ENCODE measurements at places on chromosomes 2 and 18.

DNA sequence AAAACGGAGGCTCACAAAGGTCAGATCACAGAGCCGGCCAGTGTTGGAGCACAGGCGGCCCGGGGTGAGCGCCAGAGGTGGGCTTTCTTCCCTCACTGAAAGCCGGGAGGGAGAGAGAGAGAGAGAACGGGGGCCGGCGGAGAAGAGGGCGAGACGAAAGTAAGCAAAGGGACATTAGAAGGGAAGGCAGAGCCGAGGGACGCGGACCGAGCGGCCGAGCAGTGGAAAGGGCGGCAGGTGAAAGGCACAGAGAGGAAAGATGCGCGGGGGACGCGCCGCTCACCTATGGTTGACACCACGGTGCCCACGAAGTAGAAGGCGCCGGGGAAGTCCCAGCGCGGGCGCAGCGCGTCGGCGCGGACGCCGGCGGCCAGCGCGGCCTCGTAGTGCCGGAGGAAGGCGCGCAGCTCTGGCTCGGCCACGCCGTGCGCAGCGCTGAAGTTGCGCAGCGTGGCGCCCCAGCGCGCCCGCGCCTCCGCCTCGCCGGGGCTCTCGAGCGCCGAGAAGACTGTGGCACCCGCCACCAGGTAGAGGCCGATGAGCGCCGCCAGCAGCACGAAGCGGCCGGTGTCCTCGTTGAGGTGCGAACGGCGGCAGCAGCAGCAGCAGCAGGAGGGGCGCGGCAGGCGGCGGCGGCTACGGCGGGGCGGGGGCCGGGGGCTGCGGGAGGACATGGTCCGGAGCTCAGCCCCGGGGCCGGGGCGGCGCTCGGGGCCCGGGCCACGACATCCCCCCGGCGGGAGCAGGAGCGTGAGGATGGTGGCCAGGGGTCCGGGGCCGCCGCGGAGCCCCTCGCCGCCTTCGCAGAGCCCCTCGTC lies 166.9 kb downstream of the MSH2 start:
- DNase-seq = peak; percentile 9

DNA sequence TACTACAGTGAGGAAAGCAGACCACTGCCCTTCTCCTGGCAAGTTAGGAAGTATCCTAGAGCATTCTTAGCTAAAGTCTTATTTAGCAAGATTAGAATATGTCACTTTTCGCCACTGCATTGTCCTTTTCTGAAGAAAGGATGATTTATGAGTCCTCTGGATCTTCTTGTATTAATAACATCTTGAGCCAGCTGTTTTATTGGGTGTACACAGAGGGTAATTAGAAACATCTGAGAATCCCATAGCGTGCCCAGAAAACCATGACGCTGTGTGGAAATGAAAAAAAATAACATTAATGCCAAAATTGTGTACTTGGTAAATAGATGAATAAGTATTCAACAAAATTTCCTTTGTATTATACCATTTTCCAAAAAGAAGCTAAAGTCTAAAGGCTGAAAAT lies 198.7 kb downstream of the LTBP1 start:
- DNase-seq = peak; percentile 53

GRCh38 chr2:128995086-128995485 lies 676.4 kb upstream of the HS6ST1 start:
- DNase-seq = no peak

DNA sequence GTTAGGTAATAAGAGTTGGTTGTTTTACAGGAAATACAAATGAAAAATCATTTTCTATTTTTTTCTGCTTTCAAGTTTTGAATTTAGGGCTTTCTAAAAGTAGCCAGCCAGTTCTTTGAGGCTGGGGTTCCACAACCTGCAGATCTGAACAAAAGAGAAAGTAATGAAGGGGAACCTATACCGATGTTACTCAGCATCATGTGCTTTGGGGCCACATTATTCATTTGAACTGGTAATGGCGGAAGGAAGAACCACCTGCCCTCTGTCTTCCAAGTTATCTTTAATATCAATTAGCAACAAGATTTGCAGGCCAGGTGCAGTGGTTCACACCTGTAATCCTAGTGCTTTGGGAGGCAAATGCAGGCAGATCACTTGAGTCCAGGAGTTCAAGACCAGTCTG lies 12.9 kb upstream of the MRO start:
- DNase-seq = no peak

GRCh38 chr2:64661741-64662169 lies 8.0 kb upstream of the SERTAD2 start:
- DNase-seq = no peak

DNA sequence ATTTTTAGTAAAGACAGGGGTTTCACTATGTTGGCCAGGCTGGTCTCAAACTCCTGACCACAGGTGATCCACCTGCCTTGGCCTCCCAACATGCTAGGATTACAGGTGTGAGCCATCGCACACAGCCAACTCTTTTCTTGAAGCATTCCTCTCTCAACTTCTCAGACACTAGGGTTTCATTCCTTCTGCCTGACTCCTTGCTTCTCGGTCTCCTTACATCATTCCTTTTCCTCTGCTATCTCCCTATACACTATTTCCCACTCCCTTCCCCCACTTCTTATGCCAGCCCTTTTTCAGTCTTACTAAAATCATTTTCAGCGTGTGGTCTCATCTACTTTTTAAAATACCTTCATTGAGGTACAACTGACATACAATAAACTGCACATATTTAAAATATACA lies 6.1 kb downstream of the SOS1 start:
- no peak for DNase-seq

GRCh38 chr2:121342751-121343150 lies 57.7 kb upstream of the TFCP2L1 start:
- DNase-seq = no peak

GRCh38 chr2:170843656-170844055 lies 27.0 kb downstream of the GAD1 start:
- peak; percentile 56 for DNase-seq

DNA sequence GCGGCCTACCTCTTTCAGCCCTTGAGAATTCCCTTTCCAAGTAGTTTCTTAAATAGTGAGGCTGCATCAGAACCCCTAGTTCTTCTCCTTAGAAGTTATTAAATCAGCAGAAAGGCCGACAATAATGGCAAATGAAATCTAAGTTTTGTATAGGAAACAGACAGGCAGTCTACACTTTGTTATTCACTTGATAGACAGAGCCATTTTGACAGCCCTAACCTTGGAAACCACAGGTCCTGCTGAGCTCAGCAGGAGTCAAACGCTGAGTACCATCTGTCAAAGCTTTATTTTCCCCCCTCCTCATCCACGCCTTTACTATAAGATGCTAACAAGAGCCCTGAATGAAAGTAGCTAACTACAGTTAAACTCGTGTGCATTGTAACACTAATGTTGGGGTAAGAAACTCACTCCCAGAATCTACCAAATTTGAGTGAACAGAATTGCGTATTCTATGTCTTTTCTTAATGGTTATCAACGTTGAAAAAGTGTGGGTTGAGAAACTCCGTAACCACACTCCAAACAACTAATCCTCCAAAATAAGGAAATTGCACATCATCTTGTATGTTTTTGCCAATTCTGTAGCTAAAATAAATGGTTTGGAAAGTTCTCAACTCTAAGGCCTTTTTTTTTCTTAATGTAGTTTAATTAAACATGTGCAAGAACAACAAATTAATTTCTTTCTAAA lies 90.6 kb upstream of the EFEMP1 start:
- DNase-seq = no peak

DNA sequence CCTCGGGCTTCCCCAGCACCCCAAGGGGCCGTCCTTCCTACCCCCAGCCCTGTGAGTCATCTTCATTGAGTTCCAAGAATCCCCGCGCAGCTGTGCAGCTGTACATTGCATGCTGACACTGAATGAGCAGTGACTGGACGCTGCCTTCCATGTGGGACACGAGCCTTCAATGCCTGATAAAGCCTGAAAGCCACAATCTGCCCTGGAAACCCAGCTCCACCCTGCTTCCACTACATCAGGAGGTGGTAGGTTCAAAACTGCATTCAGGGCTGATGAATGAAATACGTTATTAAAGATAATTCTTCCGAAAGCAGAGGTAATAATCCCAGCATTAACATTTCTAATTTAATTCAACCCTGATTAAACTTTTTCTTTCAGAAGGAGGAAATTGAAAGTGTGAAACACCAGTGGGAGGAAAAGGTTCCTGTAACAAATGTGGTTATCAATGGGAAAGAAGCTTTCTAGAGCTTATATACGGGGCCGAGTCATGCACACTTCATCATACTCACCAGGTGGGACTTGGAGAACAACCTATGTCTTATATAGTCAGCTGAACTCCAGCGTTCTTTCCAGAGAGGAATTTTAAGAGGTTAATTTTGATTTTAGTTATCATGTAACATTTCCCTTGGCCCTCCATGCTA lies 360.1 kb downstream of the LPIN1 start:
- peak; percentile 97 for DNase-seq

- DNase-seq = no peak
Measured at GRCh38 chr2:71681626-71682025, 228.3 kb downstream of the DYSF start.

GRCh38 chr2:150174971-150175421 lies 312.5 kb downstream of the RND3 start:
- no peak for DNase-seq

DNA sequence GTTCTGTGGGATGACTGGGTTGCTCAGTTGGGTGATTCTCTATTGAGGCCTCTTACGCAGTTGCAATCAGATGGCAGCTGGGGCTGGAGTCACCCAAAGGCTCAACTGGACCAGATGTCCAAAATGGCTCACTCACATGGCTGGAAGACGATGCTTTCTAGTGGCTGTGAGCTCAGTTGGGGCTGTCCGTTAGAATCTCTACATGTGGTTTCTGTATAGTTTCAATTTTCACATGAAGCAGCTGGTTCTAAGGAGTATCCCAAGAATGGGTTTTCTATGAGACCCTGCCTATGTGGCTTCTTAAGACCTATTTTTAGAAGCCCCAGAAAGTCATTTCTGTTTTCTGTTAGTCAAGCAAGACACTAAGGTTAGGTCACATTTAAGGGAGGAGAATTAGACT lies 4.4 kb downstream of the XRCC5 start:
- DNase-seq = no peak

DNA sequence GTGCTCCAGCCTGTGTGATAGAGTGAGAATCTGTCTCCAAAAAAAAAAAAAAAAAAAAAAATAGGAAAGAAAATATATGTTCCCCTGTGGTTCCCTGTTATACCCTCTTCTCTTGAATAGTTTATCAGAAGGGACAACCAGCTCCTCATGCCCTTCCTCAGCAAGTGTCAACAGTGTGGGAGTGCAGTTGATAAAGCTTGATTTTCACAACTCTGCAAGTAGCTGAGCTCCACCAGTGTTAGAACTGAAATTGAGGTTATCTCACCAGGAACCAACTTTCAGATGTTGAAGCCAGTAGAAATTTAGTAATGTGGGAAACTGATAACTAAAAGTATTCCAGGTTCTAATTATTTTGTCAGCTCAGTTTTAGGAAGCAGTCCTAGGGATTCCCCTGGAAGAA lies 25.1 kb downstream of the NEDD4L start:
- no peak for DNase-seq

GRCh38 chr2:215949991-215950404 lies 63.4 kb downstream of the MREG start:
- peak; percentile 75 for DNase-seq

DNA sequence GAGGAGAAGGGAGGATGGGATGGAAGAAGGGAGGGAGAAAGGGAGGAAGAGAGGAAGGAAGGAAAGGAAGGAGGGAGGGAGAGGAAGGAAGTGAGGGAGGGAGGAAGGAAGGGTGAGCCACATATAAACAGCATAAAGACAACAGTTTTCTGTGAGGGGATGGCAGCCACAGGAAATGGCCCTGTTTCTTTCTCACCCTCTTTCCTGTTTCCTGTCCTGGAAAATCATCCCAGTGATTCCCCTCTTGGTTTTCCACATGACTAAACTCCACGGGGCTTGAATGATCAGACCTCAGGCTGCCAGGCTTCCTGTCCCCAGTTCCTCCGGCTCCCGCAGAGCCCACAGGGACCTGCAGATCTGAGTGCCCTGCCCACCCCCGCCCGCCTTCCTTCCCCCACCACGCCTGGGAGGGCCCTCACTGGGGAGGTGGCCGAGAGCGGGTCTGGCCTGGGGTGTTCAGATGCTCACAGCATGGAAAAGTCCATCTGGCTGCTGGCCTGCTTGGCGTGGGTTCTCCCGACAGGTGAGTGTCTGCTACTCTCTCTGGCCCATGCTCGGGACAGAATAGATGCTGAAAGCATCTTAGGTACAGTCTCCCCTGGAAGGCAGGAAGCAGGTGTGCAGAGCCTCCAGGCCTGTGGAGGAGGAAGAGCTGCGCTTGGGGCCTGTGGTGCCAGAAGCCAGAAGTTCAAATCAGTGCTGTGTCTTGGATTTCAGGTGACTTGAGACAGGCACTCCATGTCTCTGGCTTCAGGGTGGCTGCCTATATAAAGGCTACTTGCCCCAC lies at the start of gene SIGLEC15:
Gene SIGLEC15 (plus strand): TSS at position 418 of the 787 bp plus-strand sequence. CDS start 54 bp downstream, at position 472.
- peak; percentile 36 for DNase-seq

DNA sequence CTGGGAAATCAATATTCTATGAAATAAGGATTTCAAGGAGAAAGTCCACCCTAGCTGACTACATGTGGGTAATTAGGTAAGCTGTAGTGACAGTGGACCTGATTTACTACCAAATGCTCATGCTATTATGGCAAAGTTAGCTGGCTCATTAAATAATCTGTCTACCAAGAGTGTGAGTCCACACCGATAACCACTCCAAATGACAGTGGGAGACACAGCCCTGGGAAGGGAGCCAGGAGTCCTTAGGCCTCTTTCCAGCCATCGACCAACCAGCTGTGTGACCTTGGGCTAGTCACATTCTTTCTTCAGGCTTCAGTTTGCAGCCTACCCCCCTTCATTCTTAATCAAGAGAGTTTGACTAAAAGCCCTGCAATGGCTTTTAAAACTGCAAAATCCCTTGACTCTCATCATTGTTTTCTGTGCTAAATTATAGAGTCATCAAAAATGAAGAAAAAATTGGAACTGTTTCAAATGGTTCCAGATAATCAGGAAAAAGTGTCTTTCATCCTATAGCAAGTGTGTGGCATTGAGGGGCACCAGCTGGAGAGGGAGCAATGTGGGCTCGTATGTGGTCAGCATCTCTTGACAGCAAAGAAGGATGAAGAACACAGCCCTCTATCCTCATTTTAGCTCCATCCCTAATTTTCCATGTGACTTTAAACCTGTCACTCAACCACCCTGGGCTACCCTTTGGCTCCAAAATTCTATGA lies 45.6 kb upstream of the SLC14A2 start:
- no peak for DNase-seq

- no peak for DNase-seq
Measured at GRCh38 chr2:53438100-53438499, 329.5 kb upstream of the CHAC2 start.

- no peak for DNase-seq
Measured at GRCh38 chr2:113898081-113898480, 8.2 kb downstream of the ACTR3 start.

- no peak for DNase-seq
Measured at GRCh38 chr2:241237047-241237446, 48.6 kb downstream of the ANO7 start.

- DNase-seq = peak; percentile 87
Measured at GRCh38 chr2:112623913-112624777, 21.6 kb upstream of the SLC20A1 start.

Measured in cardiac fibroblast (primary cell).